ENCODE measurements at places on chromosomes 4 and X.

DNA sequence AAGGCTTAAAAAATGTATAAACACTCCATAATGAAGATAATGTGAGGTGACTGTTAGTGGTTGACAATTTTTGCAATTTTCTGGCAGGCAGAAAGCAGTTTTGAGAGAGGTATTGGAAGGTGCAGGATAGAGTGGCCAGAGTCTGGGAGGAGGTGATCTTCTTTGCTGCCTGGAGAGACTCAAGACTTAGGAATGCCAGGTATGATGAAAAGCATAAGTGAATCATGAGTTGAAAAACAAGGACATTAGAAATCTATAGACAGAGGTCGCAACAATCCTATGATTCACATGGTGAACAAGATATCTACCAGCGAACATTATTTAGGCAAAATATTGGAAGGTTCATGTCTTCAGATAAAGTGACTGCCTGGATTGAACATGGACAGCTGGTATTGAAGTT is 118.5 kb downstream of the CFAP299 start:
- peak; percentile 1 for DNase-seq

DNA sequence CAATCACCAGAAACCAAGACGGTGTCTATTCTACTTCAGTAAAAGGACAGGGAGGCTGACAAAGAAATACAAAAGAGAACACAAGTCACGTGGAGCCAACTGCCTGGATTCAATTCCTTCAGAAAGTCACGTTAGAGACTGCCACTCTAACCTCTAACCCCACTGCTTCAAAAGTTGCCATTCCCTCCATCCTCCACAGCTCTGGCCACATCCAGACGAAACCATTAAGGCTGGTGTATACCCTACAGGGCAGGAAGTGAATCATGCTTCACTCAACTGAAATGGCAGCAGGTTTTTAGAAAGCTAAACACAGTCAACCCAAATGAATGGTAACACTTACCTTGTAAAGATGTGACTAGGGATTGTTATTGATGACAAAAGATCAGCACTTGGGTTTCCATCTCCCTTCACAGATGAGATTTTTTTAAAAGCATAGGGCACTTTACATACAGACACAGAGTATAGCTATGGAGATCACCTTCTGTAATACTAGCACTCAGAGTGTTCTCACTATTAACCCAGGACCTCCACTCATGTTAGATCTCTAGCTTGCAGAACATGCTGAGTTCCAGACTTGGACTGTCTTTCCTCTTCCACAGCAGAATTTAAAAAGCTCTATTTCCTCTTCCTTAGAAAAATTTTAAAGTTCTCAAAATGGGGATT is 37.4 kb downstream of the MAML3 start:
- DNase-seq: no peak

DNA sequence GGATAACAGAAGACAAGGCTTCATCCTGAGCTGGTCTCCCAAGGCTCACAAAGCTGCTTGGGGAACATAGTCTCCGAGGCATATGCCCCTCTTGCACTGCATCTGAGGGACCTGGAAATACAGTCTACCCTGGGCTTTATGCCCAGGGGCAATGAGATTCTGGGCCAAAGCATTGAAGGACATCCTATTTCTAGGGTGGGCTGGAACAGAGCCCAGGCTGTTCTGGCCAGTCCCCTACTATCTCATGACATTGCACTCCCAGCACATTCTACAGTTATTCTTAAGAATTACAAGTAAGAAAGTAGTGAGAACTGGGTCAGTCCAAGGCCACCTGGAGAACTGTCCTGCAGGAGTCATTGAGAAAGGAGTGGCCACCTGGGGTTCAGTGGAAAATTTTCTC is 107.6 kb downstream of the USP46 start:
- no peak for DNase-seq

DNA sequence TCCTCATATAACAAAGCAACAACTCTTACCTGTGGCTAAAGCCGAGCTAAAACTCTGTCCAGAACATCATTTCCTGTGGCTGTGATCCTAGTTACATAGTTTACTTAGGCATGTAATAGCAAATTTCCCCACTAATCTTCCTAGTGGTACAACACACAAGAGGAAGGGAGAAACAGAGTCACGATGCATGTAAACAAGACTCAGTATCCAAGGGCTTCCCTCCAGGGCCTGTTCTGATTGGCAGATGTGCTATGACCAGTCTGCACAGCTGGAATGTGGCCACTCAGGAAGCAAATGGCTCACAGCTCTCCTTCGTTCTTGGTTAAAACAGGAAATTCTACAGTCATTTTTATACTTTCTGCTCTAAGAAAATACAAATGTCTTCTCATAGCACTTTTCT is 49.2 kb upstream of the PRSS48 start:
- no peak for DNase-seq

- no peak for DNase-seq
Measured at GRCh38 chrX:95101851-95102390, 1427.9 kb downstream of the FAM133A start.

GRCh38 chr4:114225436-114225835 is 246.0 kb upstream of the ARSJ start:
- DNase-seq: no peak

GRCh38 chr4:90375081-90375480 is 247.9 kb downstream of the CCSER1 start:
- no peak for DNase-seq

- DNase-seq: no peak
Measured at GRCh38 chr4:144785961-144786360, 140.0 kb downstream of the HHIP start.

DNA sequence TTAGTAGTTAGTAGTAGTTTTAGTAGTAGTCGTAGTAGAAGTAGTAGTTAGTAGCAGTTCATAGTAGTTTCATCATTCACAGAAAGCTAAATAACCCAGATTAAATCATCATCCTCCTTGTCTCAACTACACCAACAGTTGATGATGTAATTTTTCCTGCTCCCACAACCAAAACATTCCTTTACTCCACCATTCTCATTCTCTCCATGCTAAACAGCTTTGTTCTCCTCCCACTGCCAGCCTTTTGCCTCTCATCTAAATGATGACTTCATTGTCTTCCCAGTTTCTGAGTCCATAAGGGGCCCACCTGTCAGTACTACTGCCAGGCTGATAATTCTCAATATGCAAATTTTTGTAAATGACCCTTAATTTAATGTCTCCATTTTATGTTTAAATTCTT is 68.9 kb downstream of the ARHGAP24 start:
- no peak for DNase-seq

DNA sequence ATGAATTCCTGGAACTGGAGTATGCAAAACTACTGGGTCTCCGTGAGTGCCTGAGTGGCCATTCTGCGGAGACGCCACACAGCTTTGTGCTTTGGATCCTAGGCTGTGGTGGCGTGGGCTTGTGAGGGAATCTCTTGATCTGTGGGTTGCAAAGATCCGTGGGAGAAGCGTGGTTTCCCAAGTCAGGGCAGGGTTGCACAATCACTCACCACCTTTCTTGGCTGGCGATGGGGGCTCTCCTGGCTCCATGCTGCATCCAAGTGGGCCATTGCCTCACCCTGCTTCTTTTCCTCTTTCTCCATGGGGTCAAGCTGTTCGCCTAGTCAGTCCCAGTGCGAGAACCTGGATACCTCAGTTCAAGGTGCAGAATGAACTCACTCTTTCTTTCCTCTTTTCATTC is 62.5 kb downstream of the SLAIN2 start:
- no peak for DNase-seq

DNA sequence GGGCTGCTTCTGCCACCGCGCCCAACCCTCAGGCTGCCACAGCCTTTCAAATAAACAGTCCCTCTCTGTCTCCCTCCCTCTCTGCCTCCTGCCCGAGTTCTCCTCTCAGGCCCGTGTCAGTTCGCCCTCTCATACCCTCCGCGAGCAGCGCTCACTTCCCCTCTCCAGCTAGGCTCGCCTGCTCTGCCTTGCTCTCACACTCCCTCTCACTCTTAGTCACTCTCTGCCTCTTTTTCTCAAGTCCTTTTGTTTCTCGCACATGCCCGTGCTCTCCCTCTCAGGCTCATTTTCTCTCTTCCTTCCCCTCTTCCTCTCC is 3.2 kb downstream of the EFNB1 start:
- no peak for DNase-seq

DNA sequence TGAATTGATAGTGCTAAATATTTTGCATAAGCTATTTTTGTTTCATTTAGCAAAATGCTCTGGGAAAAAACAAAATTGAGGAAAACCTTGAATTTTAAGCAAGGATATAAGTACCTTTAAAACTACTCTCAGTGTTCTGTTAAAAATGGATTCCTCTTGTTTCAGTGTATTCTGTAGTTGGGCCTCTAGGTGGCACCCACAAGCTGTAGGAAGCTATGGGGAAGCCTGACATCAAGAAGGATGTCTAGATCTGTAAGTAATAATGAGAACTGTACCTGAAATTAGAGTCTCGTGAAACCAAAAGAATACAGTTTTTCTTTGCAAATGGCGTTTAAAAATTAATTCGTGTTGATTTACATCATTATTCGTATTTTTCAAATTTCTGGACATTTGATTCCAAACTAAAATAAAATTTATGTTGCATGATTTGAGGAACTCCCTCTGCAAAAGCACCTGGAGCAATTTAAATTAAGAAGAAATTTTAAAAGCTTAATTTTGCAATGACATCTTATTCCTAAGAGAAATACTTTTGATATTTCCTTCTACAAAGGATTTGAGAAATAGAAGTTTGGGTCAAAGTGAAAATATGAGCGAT is 51.2 kb downstream of the TMPRSS11E start:
- peak; percentile 65 for DNase-seq

DNA sequence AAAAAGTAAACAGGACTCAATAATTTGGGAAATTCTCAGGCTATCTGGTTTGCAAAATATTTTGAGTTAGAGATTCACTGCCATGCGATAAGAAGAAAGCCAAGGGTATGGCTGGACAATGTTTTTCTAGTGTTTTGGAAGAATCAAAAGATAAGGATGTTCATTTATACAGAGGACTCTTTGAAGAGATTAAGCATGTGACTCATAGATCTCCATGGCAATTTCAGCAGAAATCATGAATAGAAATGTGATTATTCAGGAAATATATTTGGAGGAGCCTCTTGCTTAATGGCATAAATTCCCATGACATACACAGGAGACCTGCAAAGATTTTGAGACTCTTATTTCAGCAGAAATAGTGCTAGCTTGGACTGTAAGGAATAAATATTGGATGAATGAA is 16.7 kb upstream of the FRAS1 start:
- no peak for DNase-seq

GRCh38 chr4:168569931-168570276 is 73.1 kb downstream of the PALLD start:
- DNase-seq: no peak

GRCh38 chr4:128354205-128354821 is 66.7 kb upstream of the PGRMC2 start:
- DNase-seq: peak; percentile 34

Data from Calu3 (cell line).